ENCODE measurements at places on chromosomes 11 and 22.

DNA sequence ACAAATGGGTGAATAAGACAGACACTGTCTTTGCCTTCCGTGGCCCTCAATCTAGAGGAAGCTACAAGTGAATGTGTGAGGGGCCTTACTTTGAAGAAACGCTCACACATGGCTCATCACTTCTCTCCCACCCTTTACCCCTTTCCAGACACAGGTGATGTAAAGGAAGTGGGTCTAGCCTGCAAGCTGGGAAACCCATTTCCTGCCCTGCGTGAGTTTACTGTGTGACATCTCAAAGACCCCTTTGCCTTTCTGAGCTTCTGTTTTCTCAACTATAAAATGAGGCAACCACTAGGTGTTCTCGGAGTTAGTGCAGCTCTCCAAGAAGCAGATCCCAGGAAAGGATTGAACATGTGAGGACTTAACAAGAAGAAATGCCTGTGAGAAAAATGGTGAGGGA, 43.1 kb upstream of the LMO2 start:
- no peak for DNase-seq

DNA sequence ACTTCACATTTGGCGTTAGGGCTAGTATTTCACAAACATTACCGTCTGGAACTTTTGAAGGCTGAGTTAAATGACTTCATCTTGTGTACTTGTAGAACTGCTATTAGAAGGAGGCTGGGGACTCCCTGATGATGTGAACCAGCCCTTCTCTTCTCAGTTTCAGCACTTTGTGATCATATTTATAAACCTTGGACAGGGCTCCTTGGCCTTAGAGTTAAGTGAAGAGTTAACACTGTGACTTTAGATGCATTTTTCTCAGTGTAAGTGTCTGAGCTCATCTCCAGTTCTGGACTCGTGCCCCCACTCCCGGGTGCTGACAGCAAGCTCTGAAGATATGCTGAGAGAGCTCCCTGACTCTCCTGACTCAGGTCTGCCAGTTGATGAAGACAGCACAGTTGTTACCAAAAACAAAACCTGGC, 8.4 kb downstream of the MIAT start:
- peak; percentile 75 for DNase-seq

- DNase-seq = no peak
Measured at GRCh38 chr22:47437636-47438035, 675.2 kb downstream of the TBC1D22A start.

- DNase-seq = peak; percentile 7
Measured at GRCh38 chr11:60265373-60266214, 14.9 kb upstream of the MS4A4A start.

- no peak for DNase-seq
Measured at GRCh38 chr11:977830-978720, 52.4 kb downstream of the AP2A2 start.

- peak; percentile 7 for DNase-seq
Measured at GRCh38 chr11:14969901-14970323, 2.2 kb downstream of the CALCA start.

GRCh38 chr11:116657842-116658825, 114.7 kb downstream of the BUD13 start:
- DNase-seq = no peak

DNA sequence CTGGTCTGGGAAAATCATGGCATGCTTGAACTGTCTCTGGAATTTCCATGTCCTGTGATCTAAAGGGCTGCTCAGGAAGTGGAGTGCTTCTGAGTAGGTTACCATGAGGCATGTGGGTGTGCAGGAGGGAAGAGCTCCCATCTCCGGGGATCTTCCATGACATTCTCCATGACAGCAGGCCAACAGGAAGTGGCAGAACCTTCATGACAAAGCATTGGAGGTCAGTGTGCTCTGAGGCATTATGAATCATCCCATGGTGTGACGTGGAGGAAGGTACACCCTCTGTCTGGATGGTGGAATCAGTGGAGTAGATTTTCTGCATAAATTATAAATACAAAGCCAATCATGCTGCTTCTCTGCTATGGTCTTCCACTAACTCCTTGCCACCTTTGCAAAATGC, 139.6 kb upstream of the E2F8 start:
- peak; percentile 97 for DNase-seq

- peak; percentile 81 for DNase-seq
Measured at GRCh38 chr11:23278121-23278520, 417.8 kb upstream of the CCDC179 start.

DNA sequence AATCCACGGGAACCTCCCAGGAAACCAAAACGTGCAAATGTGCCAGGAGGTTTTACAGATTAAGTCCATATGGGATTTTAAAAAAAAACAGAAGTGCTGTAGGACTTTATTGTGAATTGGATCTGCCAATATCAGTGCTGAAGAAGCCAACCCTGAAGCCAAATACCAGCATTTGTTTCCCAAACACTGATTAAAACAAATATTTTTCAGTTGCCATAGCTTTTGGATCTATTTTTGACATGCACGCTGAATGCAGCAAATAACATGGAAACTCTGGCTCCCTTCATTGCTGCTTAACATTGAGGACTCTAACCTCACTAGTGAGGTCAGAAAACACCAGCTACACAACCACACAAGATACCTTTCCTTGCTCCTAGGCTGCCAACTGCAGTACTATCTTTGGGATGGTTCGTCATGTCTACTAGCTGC, 28.4 kb upstream of the SIK2 start:
- no peak for DNase-seq

DNA sequence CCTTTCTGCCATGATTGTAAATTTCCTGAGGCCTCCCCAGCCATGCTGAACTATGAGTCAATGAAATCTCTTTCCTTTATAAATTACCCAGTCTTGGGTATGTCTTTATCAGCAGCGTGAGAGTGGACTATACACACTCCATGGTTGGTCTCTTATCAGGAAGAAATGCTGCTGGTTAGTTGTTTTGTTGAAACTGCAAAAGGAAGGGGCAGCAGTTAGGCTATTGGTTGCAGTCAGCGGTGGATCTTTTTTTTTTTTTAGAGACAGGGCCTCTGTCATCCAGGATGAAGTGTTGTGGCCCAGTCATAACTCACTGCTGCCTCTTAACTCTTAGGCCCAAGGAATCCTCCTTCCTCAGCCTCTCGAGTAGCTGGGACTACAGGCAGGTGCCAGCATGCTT, 51.7 kb downstream of the HSD17B12 start:
- no peak for DNase-seq

GRCh38 chr11:43685440-43685839, 4.9 kb downstream of the HSD17B12 start:
- no peak for DNase-seq

DNA sequence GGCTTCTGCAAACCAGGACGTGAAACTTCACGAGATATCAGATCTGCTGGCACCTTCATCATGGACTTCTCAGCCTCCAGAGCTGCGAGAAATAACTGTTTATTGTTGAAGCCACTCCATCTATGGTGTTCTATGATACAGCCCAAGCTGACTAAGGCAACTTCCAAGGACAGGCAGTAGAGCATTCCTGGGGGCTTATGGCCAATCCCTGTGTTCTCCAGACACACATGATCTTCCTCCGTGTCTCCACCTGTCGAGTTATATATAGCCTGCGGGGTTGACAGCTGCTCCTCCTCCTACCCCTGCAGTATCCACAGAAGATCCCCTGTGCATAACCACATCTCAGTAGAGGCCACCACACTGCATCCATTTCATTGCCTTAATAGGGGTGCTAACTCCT, 11.0 kb downstream of the TP53AIP1 start:
- DNase-seq = no peak

- peak; percentile 44 for DNase-seq
Measured at GRCh38 chr11:86672007-86672621, at the start of gene ME3. ME3 (minus strand) TSS chr11:86672616.

DNA sequence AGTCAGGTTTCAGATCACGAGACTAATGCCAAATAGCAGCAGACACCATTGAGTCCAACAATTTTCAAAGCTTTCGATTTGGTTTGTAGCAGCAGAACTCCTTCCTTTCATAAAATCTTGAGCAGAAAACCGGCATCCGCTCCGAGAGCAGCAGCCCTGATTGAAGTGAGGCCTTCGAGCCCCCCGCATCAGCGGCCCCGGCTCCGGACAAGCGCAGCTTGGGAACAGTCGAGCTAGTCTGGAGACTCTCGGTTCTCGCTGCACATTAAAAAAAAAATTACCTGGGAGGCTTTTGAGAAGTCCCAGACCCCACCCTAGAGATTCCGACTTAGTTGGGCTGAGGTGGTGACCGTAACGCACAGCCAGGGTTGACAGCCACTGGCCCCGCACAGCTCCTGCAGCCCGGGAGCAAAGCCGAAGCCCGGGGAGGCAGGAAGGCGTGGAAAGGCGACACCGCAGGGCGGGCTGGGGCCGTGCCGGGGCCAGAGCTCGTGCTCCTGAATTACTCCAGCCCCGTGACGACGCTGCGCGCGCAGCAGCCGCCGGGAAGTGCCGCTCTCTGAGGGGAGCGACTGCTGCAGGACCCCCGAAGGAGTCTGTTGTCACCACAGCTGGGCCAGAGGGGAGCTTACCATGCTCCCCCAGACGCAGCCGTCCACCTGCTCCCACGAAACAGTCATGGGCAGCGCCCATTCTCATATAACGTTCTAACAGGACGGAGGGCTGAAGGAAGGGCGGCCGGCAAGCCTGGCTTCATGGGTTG, 57.8 kb downstream of the SPATA19 start:
- no peak for DNase-seq

DNA sequence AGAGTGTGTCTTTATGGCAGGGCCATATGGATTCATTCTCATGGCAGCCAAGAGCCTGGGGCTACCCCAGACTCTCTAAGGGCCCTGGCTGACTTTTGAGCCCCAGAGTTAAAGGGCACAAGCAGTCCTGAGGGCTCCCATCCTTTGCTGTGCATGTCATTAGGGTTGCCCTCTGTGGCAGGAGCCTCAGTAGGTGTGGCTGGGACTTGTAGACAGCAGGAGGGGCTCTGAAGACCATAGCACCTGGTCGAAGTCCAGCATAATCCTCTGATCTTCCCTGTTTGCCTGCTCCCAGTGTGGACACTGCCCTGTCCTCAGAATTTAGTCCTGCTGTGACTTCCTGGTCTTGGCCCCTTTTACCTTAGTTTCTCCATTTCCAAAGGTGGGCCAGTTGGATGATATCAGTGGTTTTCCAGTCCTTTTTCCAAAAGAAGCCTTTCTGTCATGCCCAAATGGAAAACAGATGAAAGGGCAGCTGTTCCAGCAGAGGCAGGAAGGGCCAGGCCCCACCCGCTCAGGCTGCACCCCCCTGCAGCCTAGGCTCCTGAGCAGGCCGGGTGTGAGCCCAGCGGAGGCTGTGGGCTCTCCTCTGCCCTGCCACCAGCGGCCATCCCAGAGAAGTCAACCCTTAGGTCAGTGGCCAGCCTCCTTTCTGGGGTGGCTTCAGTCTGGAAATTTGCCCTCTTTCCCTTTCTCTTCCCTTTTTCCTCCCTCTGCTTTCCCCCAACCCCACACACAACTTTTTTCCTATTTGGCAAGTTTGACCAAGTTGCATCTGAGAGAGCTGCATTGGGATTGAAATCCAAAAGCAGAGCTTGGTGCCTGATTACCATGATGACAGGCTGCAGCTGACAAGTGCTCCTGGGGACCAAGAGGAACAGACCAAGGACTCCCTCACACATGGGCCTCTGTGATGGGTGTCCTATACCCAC, 32.8 kb upstream of the SUSD2 start:
- no peak for DNase-seq

GRCh38 chr11:101860696-101861427, 53.9 kb upstream of the CEP126 start:
- peak; percentile 76 for DNase-seq

- no peak for DNase-seq
Measured at GRCh38 chr11:134346101-134346975, 14.6 kb downstream of the GLB1L2 start.

DNA sequence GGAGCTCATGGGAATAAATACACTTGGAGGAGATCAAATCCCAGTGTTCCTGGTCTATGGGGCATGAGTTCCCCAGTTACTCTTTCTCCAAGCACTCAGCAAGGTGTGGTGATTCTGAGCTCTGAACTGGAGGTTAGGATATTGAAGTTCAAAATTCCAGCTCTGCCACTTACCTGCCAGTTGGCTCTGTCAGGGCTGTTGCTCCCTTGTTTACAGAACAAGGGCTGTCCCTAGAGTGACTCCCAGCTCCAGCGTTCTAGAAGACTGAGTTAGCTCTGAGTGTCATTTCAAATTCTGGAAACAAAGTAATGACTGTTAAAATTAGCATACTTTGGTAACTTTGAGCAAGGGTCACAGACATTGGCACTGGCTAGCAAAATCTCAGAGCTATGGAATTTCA, 69.7 kb upstream of the ZBED5 start:
- no peak for DNase-seq

- DNase-seq = no peak
Measured at GRCh38 chr22:20392983-20393704, 807 bp upstream of the ZNF74 start.

GRCh38 chr22:25053153-25053805, 100.8 kb downstream of the KIAA1671 start:
- DNase-seq = no peak

DNA sequence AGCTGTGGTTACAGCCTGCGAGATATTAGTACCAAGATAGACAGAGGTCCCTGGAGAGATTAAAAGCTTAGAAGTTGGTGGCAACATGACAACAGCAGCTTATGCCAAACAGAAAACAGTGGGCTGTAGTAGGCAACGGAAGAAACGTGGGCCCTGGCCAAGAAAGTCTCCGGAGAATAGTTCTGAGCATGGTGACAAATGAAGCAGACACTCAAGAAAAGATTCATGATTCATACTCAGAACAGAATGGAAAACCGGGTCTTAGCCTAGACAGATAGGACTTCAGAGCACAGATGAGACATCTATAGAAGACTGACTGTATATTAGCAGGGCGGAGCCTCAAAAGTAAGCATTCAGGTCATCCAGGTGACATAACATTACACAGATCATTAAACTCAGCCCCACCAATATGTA, 727.4 kb downstream of the ETS1 start:
- DNase-seq = no peak

DNA sequence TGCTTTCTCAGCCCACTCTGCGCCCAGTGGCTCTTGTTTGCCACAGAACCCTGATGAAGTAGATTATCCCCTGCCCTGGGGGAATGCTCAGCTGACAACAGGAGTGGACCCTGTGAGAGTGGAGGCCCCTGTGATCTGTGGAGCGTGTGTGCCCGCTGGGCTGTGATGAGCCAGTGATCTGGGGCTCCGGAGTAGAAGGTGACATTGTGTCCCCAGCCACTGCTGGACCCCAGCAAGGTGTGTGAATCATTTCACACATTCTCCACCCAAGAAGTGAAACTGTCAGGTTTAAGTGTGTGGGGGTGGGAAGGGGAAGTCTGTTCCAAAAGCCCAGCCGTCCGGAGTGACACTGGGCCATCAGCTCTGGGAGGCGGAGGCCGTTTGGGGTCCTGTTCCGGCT, 33.1 kb upstream of the GRAMD4 start:
- DNase-seq = no peak

- no peak for DNase-seq
Measured at GRCh38 chr11:416757-417621, 2.2 kb upstream of the SIGIRR start.
